ENCODE measurements at places on chromosomes 1 and 21.

DNA sequence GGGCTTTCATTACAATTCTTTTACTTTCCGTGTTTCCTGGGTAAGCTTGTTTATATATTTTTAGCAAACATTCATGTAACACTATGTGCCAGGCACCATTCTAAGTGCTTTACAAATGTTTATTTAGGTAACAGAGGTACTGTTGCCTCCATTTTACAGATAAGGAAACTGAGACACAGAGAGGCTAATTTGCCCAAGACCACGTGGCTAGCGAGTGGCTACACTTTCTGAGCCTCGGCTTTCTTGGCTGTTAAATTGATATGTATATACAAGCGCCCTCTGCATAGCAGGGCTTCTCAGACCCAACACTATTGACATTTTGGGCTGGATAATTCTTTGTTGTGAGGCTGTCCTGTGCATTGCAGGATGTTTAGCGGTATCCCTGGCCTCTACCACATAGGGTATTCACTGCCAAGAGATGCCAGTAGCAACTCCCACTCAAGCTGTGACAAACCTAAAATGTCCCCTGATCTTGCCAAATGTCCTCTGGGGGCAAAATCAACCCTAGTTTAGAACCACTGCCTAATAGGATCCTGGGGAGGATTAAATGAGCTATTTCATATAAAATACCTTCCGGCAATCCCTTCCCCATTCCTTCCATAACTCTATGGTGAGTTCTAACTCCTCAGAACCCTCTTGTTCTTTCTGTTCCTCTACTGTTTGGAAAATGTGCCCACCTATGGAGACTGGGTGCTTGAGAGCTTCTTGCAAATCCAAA is 17.2 kb upstream of the ID3 start:
- DNase-seq: no peak

DNA sequence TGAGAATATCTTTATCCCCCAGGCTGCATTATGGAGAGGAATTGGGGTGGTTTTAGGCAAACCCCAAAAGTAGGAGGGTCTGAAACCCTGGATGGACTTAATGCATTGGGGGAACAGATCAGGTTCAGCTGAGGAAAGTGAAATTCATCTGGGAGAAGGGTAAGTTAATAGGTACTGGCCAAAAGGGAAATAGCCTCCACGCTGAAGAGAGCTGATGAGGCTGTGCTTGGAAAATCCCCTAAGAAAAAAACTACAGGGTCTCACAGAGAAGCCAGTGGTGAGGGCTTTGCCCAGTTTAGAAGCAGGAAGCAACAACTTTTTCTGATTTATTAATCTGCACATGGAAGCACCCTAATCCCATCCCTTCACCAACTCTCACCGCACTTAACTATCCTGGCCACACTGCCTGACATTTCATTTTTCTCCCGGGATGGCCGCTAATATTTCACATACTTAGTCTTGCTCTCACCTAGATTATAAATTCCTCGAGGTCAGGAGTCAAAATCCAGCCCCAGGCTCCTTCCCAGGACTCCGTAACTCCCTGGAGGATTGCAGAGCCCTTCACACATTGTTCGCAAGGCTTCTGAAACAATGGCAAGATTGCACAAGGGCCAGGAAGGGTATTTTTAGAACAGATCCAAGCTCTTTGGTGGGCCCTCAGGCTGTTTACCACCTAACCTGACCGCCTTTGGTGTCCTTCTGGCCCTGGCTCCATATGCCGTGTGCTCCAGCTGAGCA is 60.9 kb upstream of the TARBP1 start:
- no peak for DNase-seq

- no peak for DNase-seq
These were observed 12.9 kb upstream of the CTSK start for GRCh38 chr1:150820730-150821512.

DNA sequence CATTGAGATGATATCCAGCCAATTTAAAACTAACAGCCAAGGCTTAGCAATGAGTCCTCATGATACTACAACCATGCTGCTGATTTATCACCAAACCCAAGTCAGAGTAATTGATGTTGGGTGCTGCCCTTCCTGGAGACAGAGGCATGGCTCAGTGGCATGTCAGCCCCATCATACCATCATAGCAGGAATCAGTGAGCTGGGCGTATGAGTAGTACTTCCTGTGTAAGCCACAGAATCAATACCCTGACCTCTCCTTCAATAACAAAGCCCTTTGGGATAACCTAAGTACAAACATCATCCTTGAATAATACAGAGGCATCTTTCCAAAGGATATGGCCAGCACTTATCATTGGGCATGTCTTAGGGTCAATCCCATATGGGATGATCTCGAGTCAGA is 3.0 kb upstream of the LCE1E start:
- no peak for DNase-seq

DNA sequence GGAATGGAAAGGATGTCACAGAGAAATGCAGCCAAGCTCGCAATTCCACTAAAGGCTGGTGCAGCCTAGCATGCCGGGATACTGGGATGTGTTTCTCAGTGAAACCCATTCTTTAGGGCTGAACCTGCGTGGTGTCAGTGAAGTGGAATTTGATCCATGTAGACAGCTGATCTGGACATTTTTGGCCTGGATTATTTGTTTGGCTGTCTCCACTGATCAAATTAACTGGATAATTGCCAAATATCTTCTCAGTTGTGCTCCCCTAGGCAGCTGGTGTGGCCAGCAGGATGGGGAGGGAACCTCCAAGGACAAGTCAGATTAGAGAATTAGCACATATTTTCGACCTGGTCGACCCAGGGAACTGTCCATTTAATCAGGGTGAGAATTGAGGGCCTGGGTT is 318.4 kb downstream of the RPS6KC1 start:
- no peak for DNase-seq

DNA sequence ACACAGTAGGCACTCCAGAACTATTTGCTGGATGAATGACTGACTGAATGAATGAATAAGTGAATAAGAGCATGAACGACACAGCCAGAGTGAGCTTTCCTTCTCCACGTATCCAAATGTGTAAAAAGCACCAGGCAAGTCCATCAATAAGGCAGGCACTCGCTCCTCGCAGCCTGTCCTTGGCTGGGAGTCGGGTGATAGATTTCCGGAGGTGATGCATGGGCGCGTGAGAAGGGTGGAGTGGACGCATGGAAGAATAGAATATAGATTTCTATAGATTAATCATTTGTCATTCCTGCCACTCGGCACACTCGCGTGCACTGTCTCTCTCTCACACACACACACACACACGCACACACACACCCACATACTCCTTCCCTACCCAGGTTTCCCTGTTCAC is 164.3 kb upstream of the ZC3H12A start:
- DNase-seq: no peak

DNA sequence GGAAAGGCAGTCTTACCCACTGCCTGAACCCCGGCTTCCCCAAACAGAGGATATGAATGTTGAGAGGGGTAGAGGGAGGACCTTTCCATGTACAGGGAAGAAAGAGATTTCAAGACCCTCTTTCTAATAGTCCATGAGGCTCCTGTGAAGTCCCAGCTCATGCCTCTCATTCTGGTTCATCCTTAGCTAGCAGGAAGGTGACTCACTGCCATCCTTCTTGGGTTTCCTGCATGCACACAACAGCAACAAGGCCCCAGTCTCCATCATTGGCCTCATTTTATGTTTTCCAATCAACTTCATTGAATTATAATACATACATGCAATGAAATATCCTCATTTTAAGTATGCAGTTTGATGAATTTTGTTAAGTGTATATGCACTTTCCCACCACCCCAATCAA is 46.2 kb downstream of the SYT2 start:
- DNase-seq: no peak

GRCh38 chr1:30012455-30013440 is 710.6 kb downstream of the MATN1 start:
- no peak for DNase-seq

Data from AG08395 (cell line).